ENCODE measurements at places on chromosomes 4 and X.

DNA sequence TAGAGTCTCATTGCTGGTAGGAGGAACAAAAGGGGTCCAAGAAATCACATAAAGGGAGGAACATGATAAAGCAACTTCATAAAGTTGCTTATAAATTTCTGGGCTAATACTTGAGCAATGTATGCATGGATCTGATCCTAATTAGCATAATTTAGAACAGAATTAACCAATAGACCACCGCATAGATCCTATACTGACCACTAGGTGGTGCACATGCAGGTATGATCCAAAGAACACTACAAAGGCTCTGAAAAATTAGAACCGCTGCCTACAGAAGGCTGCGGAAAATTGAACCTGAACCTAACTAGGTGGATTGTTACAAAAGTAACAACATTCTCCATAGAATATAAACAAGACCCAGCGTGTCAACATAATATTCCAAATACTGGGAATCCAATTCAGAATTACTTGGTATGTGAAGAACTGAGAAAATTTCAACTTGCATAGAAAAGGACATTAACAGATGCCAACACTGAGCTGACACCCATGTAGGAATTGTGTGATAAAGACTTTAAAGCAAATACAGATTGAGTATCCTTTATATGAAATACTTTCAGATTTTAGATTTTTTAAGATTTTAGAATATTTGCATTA lies 23.3 kb downstream of the BRCC3 start:
- DNase-seq, result peak; percentile 23

DNA sequence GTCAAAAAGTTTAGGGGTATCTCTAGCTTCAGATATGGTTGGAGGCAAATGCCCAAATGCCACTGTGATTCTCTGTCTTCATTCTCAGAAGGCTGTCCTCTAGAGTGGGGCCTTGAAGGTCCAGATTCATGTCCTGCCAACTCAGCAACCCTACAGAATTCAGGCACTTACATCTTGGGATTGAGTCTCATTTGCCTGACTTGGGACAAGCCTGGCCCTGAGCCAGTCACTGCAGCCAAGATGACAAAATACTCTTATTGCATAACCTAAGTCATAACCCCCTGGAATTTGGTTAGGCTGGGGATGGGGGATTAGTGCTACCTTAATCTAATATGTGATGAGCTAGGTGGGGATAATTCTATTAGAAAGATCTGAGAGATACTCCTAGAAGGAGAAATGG lies 100.5 kb downstream of the AREG start:
- no peak for DNase-seq

GRCh38 chrX:24178441-24178840 lies 28.9 kb downstream of the ZFX start:
- DNase-seq, result no peak

- no peak for DNase-seq
These were observed 16.1 kb downstream of the IQCM start for GRCh38 chr4:149799546-149799945.

- DNase-seq, result no peak
These were observed 1364.9 kb upstream of the IGFBP7 start for GRCh38 chr4:58475097-58475496.

GRCh38 chrX:23832721-23833120 lies 49.7 kb downstream of the SAT1 start:
- no peak for DNase-seq

GRCh38 chr4:26647523-26648224 lies 63.8 kb downstream of the TBC1D19 start:
- no peak for DNase-seq

DNA sequence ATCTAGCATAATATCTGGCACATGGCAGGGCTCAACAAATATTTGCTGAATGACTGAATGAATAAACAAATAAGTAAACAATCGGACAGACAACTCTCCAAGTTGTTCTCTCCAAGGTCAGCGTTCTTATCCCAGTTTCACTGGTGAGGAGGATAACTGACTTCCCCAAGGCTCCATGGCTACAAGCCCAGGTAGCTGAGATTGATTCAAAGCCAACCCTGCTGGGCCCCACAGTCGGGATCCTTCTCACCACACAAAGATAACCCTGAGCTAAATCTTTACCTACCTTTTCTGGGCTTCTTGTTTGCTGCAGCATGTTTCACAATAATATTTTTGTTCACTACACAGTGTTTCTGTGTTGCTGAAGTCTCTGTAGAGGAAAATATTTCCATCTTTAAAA lies 54.9 kb downstream of the USP46 start:
- no peak for DNase-seq

DNA sequence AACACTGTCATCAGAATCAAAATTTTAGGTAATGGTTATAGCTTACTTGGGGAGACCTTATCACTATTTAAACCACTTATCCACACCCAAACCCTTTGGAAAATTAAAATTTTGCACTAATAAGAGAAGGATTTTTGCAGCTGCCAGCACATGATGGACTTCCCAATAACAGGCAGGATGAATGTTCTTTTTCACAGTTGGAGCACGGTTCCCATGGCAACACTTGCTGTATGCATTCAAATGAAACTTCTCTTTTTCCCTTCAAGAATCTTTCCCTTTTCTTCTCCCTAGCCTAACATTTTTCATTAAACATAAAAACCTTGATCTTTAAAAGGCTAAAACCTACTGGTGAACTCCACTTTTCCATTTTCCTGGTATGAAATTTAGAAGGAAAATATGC lies 768.2 kb downstream of the KCTD8 start:
- DNase-seq, result no peak

DNA sequence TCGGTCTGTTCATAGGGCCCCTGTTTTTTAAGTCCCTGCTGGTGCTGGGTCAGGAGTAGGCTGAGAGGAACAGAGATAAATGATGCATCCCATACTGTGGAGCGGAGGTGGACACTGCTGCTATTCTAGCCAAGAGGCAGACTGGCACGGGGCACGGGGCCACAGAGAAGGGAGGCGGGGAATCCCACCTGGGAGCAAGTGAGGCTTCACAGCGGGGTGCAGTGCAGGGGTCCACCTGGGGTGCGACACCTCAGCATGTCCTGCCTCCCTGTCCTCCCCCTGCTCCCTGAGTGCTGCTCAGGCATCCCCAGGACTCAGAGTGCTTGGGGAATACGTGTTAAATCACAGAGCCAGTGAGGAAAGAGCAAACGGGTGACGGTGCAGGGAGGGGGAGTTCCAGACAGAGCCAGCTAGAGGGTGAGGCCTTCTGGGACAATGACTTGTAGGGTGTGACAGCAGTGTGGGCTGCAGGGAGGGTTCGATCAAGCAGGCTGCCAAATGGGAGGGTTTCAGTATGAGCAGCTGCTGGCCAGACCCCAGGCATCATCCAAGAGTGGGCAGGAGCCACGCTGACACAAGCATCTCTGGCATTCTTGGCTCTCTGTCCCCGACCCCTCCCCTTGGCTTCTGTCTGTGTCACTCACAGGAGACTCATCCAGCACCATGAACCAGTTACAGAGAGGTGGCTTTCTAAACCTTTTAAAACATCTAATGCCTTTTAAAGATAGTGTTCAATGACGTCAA lies 13.7 kb upstream of the HTRA3 start:
- DNase-seq, result no peak

GRCh38 chr4:26622913-26623312 lies 39.0 kb downstream of the TBC1D19 start:
- DNase-seq, result no peak

DNA sequence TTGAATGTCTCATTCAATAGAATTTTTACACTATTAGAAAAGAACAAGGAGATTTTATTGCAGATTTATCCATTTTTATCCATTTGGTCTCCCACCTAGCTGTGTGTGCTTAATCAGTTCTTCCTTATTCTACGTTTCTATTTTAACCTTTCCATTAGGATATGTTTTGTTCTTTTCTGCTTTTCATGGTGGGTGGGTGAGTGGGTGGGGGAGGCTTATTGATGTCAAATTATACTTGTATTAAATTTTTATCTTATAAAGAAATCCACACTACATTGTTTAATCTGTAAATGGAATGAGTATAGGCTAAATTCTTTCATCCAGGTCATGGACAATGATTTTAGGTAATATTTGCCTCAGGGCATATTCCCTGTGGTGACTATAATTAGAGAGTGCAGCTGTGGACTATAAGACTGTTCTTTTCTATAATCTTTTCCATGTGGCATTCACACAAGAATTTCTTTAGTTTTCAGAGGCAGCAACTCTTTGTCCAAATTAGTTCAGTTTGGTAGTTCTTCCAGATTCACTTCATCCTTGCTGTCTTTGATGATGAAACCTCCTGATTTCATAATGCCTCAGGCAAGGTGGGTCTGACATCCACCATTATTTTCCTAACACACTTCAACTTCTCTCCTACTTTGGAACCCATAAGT lies 2451.8 kb downstream of the PCDH7 start:
- DNase-seq, result no peak

- DNase-seq, result no peak
These were observed 76.9 kb downstream of the COL4A6 start for GRCh38 chrX:108361316-108361715.

- peak; percentile 76 for DNase-seq
These were observed 177.0 kb upstream of the RASGEF1B start for GRCh38 chr4:81648576-81649275.

- peak; percentile 78 for DNase-seq
These were observed 61.0 kb downstream of the SEPSECS start for GRCh38 chr4:25098964-25099891.

DNA sequence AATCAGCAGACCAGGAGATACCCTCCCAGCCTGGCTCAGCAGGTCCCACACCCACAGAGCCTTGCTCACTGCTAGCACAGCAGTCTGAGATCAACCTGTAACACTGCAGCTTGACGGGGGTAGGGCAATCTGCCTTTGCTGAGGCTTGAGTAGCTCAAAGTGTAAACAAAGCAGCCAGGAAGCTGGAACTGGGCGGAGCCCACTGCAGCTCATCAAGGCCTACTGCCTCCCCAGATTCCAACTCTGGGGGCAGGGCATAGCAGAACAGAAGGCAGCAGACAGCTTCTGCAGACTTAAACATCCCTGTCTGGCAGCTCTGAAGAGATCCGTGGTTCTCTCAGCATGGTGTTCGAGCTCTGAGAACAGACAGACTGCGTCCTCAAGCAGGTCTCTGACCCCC lies 15.1 kb upstream of the GABRA2 start:
- no peak for DNase-seq

DNA sequence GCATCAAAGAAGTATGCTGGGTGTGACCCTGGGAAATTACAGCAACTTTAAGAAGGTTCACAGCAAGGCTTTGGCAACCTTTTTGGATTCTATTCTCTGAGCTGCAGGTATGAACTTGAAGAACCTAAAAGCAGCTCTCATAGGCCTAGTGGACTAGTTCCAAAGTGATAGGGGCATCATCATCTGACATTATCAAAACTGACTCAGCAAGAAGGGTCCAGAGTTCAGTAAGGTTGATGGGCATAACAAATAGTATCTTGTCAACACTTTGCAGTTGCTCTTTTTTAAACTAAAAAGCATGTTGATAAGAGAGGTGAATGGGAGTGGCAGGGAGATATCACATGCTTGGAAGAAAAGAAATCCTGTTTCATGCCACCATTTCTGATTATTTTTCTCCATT lies 249.3 kb downstream of the ZNF674 start:
- no peak for DNase-seq

DNA sequence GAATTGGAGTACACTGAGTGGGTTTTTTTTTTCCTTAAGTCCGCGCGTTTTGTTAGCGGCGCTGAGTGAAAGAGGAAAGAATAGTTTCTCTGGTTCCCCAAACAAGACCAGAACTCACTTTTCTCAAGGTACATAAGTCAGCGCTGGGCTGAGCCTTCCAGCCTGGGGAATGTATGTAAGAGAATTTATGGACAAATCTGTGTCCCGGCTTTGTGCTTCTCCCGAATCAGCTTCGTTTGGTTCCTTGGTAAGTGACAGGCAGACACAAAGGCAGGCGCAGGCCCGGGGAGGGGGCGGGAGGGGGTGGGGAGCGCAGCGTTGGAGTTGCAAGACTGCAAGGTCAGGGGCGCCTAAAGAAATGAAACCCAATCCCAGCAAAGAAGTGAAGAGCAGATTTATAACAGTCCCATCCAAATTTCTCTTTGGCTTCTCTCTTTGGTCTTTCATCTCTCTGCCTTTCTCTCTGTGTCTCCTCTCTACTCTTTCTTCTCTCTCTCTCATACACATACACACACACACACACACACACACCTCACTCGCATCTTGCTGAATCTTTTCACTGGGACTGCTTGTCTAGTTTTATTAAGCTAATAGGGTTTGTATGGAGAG lies 981 bp downstream of the TET2 start:
- DNase-seq, result peak; percentile 30

DNA sequence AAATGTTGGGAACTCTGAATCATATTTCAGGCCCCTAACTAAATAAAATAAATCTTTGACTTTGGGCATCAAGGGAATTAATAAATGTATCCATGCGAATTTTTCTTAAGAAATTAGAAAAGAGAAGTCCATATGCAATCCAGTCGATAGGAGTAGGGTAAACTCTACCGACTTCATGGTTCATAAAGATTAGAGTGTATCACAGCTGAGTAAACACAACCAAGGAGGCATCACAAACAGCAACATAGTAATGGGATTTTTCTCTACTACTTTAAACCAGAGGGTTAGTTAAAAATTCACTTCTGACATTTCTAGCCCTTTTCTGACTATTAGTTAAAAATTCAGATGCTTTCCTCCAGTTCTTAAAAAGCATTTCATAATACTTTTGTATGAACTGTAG lies 19.9 kb downstream of the SEPTIN11 start:
- no peak for DNase-seq

- DNase-seq, result no peak
These were observed 1.5 kb upstream of the RELL1 start for GRCh38 chr4:37687681-37688080.

DNA sequence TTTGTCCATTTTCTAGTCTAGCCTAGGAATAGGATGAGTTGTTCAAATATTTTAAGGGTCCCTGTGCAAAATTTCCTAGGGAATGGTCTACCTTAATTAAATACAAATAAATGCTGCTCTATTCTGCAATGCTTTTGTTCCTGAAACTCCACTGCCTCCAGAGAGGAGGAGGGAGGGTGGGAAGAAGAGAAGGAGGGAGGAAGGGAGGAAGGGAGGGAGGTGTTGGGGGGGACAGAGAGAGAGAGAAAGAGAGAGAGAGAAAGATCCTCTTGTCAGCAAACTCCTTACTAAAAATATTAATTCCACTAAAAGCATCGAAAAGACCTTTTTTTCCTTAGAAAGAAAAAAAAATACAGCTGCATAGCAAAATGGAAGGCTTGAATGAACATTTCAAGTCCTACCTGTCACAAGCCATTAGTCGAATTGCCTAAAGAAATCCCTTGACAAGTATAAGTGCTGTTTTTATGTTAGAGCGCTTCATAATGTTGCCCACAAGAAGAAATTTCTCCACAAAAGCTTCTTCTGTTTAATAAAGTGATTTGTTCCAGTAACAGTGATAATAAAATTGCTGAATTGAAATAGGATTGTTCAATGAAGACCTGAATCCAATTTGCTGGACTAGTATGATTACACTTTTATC lies 106.0 kb downstream of the NKX6-1 start:
- no peak for DNase-seq

- no peak for DNase-seq
These were observed 74.8 kb upstream of the PASD1 start for GRCh38 chrX:151488677-151489076.

DNA sequence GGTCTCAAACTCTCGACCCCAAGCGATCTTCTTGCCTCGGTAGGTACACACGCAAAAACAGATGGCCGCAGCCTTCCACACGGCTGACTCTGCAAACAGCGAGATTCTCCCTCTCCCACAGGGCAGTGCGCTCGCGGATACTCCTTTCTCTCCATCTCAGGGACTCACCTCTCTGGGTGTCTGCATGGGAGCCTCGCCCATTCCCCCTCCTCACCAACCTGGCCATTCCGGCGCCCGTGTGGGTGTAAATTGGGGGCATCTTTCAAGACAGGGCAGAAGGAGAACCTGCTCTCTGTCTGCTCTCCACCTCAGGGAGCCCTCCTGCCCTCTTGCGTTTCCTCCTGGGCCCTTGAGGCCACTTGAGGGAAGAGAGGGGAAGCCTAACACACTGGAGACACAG lies 4.4 kb downstream of the CTAG2 start:
- no peak for DNase-seq
